AML-193 (cell line): ENCODE measurements at places on chromosomes 7 and 10.

DNA sequence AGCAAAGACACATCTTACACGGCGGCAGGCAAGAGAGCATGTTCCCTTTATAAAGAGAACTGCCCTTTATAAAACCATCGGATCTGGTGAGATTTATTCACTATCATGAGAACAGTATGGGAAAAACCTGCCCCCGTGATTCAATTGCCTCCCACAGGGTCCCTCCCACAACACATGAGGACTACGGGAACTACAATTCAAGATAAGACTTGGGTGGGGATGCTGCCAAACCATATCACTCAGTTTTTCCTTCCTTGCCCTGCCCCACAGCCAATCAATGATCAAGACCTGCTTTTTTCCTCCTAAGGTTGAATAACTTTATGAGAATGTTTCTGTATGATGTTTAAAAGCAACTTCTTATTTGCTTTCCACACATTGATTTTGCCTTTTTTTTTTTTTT, 3.1 kb upstream of the PTPRE start:
- no peak for DNase-seq

DNA sequence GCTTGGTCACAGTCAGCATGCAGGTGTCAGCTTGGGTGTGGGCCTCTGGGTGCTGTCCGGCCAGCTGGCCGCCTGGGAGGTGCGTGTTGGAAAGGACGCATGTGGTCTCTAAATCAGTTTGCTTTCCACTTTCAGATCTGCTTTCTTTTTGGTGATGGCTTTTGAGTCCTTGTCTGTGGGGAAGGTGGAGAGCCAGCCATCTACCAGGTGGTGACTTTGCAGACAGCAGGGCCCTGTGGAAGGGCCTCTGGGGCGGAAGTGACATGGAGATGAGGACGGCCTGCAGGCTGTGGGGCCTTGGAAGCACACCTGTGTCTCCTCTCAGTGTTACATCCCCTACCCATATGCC, 59.4 kb downstream of the WDR37 start:
- DNase-seq, result no peak

- DNase-seq, result no peak
These were observed 42.3 kb downstream of the RHOBTB1 start for GRCh38 chr10:60901561-60902235.

DNA sequence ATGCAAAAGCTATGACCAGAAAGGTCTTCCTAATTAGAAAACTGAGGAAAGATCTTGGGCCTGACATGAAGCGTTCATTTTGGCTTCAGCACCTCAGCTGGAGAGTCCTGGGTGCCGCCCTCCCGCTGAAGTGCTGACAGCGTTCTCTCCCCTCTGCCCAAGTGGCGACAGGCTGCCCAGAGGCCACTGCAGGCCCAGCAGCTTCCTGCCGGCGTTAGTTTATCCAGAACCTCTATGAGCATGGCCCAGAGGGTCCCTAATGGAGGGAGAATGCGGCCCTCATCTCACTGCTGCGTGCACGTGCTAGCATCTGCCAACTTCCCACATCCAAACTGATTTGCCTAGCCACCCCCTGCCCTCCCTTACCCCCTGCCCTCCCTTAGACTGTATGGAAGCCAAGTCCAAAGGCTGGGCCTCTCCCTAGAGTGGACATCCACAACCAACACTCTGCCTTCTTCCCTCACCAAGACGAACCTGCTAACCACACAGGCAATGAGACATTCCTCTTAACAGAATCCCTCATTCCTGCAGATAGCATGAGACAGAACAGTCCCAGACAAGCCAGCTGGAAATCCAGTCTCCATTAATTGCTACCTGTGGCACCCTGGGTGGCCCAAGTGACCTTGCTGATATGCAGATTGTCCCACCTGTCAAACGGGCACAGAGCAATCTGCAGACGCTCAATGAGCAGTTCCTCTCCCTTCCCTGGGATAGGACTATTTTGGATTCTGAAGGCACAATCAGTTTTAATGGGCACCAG, 108.4 kb downstream of the C10orf90 start:
- DNase-seq, result no peak

DNA sequence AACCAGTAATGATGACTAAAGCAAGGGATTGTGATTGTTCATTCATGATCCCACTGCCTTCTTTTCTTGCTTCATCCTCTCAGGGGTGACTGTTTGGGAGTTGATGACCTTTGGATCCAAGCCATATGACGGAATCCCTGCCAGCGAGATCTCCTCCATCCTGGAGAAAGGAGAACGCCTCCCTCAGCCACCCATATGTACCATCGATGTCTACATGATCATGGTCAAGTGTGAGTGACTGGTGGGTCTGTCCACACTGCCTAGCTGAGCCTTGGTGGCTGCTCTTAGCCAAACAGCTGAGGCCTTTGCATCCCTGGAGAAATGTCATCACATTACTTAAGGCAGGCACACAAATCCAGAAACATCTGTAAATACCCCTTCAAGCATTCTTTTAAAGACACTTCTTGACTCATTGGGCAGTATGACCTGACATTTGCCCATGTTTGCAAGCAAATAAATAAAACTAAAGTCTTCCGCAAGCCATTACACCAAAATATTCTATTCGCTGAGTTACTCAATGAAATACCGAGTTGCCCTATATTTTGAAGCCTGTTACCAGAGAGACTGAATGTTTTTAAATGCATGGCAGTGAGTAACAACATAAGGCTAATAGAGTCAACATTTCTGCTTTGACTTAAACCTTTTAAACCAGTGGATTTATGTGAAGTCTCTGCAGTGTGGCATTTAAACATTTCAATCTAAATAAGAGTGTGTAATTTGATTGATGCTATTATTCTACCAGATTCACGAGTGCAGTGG, 166.3 kb upstream of the LANCL2 start:
- DNase-seq, result no peak

- DNase-seq, result no peak
These were observed 115.8 kb downstream of the HTR7 start for GRCh38 chr10:90741926-90742565.

DNA sequence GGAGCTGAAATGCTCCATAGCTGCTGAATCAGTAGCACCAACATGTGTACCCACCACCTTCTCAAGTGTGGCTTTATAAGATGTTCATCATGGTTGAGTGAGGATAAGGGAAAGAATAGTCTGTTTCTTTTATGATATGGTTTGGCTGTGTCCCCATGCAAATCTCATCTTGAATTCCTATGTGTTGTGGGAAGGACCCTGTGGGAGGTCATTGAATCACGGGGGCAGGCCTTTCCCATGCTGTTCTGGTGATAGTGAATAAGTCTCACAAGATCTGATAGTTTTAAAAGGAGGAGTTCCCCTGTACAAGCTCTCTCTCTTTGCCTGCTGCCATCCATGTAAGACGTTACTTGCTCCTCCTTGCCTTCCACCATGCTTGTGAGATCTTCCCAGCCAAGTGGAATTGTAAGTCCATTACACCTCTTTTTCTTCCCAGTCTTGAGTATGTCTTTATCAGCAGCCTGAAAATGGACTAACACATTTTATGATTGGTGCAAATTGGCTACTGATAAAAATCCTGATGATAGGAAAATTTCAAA, 799.9 kb downstream of the TNS3 start:
- no peak for DNase-seq
